ENCODE measurements at places on chromosomes 5 and 9. TPM values are rescaled to one million over a fixed set of nuclear protein-coding genes. Genes with fewer than 3 reads are reported as not detected.

ISL1 gene
- total RNA-seq = not detected

HSD17B4 gene
- 87.8 TPM for total RNA-seq

ADAMTS13 gene
- total RNA-seq = 0.89 TPM

S1PR3 gene
- 0.67 TPM for total RNA-seq

TBCA gene
- 248 TPM for total RNA-seq

Data from activated CD8-positive, alpha-beta memory T cell treated with anti-CD3 and anti-CD28 coated beads for 36 hours (primary cell).